CD4-positive, alpha-beta T cell treated with Interleukin-4 for 4 hours (primary cell): ENCODE measurements at places on chromosomes 16 and 17.

DNA sequence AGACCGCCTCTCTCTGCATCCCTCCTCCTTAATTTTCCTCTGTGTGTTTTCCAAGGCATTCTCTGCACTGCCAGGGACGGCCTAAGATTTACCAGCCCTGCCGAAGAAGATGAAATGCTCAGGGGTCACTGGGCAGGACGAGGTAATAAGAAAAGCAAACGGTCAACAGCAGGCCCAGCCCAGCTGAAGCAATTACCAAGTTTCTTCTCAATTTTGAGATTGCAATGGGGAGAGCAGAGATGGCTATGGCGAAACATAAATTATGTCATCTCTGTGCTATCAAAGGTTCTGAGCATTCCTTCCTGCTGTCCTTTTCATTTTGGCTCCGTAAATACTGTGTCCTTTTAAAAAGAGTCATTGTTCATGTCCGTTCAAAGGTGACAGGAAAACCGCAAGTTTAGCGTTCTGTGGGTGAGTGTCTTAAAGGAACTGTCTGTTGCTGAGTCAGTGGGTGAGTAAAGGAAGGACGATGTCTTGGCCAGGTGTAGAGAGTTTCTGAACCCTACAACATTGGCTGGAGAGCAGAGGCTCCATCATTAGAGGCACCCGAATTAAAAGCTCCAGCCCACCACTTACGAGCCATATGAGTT is 753.9 kb upstream of the EEF2KMT start:
- DNase-seq = no peak

DNA sequence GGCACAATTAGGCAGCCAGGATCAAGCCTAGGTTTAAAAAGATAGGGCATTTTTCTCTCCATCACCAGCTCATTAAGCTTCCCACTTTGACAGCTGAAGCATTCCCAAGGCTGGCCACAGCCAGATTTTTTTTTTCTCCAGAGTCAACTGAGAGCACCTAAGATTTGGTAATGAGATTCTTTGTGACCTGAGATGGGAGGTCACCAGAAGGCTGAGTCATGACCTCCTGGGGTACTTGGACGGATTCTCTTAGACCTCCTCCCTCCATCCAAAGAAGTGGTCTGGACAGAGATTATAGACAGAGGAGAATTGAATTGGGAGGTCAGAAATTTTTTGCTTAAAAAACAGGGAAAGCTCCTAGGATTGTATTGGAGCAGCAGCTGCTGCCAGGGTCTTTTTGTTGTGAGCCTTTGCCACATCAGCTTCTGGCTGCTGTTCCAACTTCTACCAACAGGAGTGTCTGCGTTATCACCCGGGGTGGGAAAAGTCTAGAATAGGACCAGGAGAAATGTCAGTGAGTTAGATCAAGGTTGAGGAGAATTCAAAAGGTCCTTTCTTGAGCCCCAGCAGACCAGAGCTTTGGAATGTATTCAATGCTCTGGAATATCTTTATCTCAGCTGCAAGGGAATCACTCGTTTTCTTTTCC is 221.2 kb upstream of the N4BP1 start:
- no peak for DNase-seq

DNA sequence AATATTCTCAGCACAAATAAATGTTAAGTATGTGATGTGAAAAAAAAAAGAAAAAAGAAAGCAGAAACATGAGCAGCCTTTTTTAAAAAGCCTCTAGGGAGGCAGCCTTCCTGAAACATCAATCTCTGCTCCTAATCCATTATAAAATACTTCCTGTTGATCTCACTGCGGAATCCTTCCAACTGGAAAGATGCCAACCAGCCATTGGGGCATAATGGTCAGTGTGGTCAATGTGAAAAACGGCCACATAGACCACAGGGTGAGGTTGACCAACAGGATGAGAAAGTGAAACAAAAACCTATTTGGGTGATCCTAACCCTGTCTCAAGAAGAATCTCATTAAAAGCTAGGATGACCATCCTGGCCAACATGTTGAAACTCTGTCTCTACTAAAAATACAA is 26.1 kb upstream of the ABCA8 start:
- DNase-seq = no peak

GRCh38 chr17:6648181-6648580 is 3.2 kb downstream of the MED31 start:
- no peak for DNase-seq

GRCh38 chr17:19724501-19725420 is 8.4 kb upstream of the SLC47A2 start:
- DNase-seq = peak; percentile 31

DNA sequence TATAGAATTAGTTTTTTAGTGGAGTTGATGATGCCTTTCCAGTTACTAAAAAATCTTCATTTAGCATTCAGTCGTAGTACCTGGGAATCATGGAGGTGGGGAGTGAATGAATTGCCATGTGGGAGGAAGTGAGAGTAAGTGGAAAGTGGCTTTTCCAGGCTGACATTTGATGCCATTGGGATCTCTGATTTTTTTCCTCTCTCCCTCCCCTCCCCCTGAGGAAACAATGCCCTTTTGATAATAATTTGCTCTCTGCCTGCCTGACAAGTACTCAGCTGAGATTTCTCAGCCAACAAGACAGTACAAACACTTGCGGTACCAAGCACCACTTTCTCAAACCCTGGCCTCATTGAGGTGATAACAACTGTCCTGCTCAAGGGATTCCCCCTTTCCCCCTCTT is 2.2 kb downstream of the UBE2Z start:
- no peak for DNase-seq

- DNase-seq = peak; percentile 73
Measured at GRCh38 chr17:31373150-31374093, 18.1 kb upstream of the RAB11FIP4 start.

- DNase-seq = no peak
Measured at GRCh38 chr17:15910791-15911190, 34.1 kb upstream of the ADORA2B start.

GRCh38 chr17:74840989-74841666 is 18.6 kb downstream of the GRIN2C start:
- no peak for DNase-seq

GRCh38 chr17:36592316-36592715 is 637 bp downstream of the DHRS11 start:
- DNase-seq = no peak
